ENCODE measurements at places on chromosomes 13 and 19.

GRCh38 chr19:3528539-3529211 lies 10.3 kb upstream of the TEKTIP1 start:
- no peaks in the 10 kb centered on the region for H3K27me3 ChIP-seq
- no peaks in the 10 kb centered on the region for H3K4me1 ChIP-seq
- DNase-seq: no peak
- no peak overlapping the region for H3K27ac ChIP-seq
- H3K4me3 ChIP-seq: no peak overlapping the region

DNA sequence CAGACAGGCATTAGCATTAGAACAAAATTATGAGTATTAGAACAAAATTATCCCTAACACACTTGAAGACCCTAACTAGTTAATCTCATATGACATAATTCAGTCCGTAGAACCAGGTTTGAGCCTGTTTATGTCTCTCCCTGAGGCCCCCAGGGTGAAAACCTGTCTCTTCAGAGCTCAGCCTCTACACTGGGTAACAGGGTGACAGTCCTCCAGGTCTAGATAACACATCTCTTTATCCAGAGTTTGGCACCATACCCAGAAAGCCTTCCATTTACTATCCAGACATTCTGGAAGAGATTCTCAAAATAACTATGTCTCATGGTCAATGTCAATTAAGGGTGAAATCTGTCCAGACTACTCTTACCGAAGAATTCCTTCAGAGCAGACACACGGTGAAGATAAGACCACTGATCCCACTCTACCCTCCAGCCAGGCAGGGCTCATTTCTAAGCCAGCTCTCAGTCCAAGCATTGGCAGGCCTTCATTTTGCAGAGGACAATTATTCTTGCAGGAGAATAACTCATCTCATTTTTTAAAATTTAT lies 1195.3 kb downstream of the EFNB2 start:
- no peak overlapping the region for H3K27ac ChIP-seq
- no peak for DNase-seq
- no peaks in the 10 kb centered on the region for H3K36me3 ChIP-seq
- H3K27me3 ChIP-seq: no peaks in the 10 kb centered on the region
- no peaks in the 10 kb centered on the region for H3K4me1 ChIP-seq
- H3K4me3 ChIP-seq: no peak overlapping the region

DNA sequence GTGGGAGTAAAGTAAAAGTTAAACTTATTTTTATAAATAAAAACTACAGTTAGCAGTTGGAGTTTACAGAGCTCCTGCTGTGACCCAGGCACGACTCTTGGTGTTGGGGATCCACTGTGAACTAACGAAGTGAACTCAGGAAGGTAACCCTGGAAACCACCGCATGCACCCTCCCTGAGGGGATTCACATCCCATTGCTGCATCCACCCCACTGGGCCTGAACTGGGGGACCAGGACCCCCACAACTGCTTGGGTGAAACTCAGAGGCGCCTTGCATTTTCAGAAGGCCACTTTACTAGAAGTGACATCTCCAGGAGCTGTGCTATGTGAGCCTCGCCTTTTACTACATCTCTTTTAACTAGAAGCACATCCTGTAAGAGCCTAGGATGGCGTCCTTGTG lies 166.4 kb downstream of the TEX29 start:
- no peaks in the 10 kb centered on the region for H3K4me1 ChIP-seq
- no peaks in the 10 kb centered on the region for H3K36me3 ChIP-seq
- DNase-seq: no peak
- no peak overlapping the region for H3K4me3 ChIP-seq

GRCh38 chr13:96822895-96823294 lies 171.4 kb downstream of the OXGR1 start:
- DNase-seq: no peak
- H3K27ac ChIP-seq: no peak overlapping the region
- no peak overlapping the region for H3K4me3 ChIP-seq
- H3K4me1 ChIP-seq: no peaks in the 10 kb centered on the region
- H3K36me3 ChIP-seq: no peaks in the 10 kb centered on the region
- no peaks in the 10 kb centered on the region for H3K27me3 ChIP-seq

GRCh38 chr13:46982856-46983582 lies 86.2 kb upstream of the HTR2A start:
- no peak for DNase-seq
- H3K4me3 ChIP-seq: no peak overlapping the region
- no peaks in the 10 kb centered on the region for H3K27me3 ChIP-seq
- no peaks in the 10 kb centered on the region for H3K4me1 ChIP-seq

All from effector memory CD4-positive, alpha-beta T cell (primary cell).